ENCODE measurements at places on chromosomes 1 and 21.

- H3K27me3 ChIP-seq = no peaks in the 10 kb centered on the region
- peak; percentile 21 for DNase-seq
- peaks cover 24% of the 10 kb centered on the region for H3K36me3 ChIP-seq
Measured at GRCh38 chr1:204426035-204426436, 14.4 kb upstream of the PPP1R15B start.

GRCh38 chr1:205030241-205030640, 12.8 kb upstream of the CNTN2 start:
- no peak overlapping the region for H3K27ac ChIP-seq
- no peaks in the 10 kb centered on the region for H3K4me1 ChIP-seq
- H3K27me3 ChIP-seq = peaks cover 57% of the 10 kb centered on the region
- no peak for DNase-seq

DNA sequence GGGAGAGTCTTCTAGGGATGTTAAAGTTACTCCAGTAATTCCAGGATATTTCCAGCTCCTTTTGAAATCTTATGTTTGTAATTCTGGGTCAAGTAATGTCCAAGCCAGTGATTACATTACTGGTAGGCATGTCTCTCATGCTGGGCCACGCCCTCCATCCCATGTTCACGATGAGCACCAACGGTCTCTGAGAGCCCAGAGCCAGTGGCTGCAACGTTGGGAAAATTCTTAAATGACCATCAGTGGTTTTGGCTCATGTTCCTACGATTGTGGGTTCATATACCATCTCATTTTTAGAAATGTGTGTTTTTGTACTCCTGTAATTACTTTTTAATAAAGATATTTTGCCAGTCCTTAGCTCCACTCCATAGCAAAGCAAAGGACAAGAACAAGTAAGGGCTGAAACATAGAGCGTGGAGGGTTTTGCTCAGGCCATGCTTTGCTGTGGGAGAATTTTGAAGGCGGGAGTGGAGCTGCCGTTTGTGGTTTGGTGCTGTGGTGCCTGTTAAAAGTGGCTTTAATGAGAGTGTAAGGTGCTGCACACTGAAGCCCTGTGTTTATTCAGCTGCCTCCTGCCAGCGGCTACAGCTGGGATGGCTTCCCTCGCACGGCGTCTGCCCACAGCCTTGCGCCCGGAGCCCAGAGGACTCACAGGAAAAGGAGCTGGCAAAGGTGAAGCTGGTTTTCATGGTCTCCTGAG, 28.9 kb downstream of the VANGL1 start:
- H3K4me3 ChIP-seq = no peak overlapping the region
- peaks cover 22% of the 10 kb centered on the region for H3K36me3 ChIP-seq
- peak overlapping the region; percentile 40 for H3K27ac ChIP-seq

GRCh38 chr1:166763318-166763717, 76.0 kb upstream of the POGK start:
- H3K27me3 ChIP-seq = no peaks in the 10 kb centered on the region
- DNase-seq = no peak
- no peaks in the 10 kb centered on the region for H3K4me1 ChIP-seq
- no peak overlapping the region for H3K27ac ChIP-seq
- no peaks in the 10 kb centered on the region for H3K36me3 ChIP-seq

DNA sequence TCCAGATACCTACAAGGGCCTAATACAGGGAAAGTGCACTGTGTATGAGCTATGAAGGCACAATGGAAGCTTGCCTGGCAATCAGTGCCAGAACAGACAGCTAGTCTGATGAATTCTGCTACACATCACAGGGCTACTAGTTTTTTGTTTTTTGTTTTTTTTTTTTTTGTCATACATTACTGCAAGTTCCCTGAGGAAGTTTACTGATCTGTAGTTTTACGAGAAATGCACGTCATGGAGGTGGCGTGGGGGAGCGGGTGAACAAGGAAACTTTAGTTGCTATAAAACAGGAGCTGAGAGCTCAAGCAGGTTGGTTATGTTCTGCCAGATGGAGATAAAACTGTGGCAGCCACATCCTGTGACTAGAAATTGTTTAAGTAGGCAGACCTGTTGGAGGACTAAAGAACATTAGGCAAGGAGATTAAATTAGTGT, 17.7 kb downstream of the PTPRC start:
- no peak overlapping the region for H3K27ac ChIP-seq
- no peaks in the 10 kb centered on the region for H3K4me1 ChIP-seq
- H3K36me3 ChIP-seq = no peaks in the 10 kb centered on the region
- peak; percentile 76 for DNase-seq
- no peaks in the 10 kb centered on the region for H3K27me3 ChIP-seq

Data from stomach (tissue), 19 donors.